ENCODE measurements at places on chromosomes 5 and 9.

- no peak for ATAC-seq
Observed at GRCh38 chr5:102932781-102933180, 177.7 kb downstream of the PAM start.

DNA sequence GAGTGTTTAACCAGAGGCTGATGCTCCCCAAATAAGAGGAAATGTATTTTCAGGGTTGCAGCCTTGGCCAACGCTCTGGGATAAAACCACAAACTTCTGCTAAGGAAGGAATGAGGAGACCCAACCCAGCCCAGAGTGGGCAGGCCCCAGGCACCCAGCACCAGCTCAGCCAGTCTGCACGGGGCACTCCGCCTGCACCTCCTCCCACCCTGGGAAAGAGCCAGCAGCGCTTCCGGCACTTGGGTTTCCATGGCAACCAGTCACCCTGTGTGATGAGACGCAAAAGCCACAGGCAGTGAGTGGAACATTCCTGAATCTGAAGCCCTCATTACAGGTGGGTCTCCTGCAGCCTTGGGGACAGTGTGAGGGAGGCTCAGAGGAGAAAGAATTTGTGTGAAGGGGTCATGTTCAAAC lies 85.2 kb upstream of the ZBTB43 start:
- ATAC-seq, result 0 out of 3 replicates have a peak, but pooled peaks have one; percentile 12

DNA sequence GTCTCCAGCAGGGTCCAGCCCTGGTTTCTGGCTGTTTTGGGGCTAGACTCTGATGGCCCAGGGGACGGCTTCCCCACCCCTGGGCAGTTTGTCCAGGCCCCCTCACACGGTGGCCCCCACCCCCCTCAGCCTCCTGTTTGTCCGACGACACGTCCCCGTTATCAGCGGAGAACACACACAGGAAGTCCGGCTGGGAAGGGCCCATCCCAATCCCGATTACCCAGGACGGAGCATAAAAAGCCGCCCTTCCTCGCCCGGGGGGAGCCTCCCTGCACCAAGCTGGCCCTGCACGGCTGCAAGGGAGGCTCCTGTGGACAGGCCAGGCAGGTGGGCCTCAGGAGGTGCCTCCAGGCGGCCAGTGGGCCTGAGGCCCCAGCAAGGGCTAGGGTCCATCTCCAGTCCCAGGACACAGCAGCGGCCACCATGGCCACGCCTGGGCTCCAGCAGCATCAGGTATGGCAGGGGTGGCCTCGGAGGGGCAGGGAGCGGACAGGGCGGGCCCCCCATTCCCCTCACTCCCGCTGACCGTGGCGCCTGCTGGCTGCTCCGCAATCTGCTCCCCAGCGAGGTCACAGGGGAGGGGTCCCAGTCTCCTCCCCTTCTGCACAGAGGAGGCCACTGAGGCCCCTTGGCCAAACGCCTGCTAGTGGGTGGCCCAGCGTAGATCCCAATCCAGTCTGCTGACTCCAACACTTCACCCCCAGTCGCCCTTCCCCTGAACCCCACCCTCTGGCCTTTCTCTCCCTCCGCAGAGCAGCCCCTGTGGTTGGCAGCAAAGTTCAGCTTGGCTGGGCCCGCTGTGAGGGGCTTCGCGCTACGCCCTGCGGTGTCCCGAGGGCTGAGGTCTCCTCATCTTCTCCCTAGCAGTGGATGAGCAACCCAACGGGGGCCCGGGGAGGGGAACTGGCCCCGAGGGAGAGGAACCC lies at the start of gene EGFL7:
Gene EGFL7, plus strand, starts transcription at position 261 of the 926 bp plus-strand sequence. CDS start 5,367 bp downstream, outside the sequence.
- no peak for ATAC-seq

GRCh38 chr5:2239201-2239910 lies 356.6 kb upstream of the IRX4 start:
- no peak for ATAC-seq

DNA sequence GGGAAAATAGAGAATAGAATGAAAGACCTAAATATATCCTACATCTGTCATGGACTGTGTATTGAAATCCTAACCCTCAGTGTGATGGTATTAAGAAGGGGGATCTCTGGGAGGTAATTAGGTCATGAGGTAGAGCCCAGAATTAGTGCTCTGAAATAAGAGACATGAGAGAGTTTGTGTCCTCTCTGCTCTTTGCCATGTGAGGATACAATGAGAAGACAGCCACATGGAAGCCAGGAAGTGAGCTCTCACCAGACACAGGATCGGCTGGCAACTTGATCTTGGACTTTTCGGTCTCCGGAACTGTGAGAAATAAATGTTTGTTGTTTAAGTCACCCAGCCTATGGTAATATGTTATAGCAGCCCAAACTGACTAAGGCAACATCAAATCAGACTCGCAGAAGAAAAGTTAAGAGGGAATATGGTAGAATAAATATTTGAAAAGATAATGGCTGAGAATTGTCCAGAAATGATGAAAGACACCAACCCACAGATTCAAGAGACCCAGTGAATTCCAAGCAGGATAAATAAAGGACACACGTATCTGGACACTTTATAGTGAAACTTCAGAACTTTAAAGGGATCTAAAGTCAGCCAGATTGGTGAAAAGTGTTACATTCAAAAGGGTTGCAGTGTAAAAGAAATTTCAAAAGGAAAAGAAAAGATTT lies 12.7 kb upstream of the SLC36A1 start:
- no peak for ATAC-seq

DNA sequence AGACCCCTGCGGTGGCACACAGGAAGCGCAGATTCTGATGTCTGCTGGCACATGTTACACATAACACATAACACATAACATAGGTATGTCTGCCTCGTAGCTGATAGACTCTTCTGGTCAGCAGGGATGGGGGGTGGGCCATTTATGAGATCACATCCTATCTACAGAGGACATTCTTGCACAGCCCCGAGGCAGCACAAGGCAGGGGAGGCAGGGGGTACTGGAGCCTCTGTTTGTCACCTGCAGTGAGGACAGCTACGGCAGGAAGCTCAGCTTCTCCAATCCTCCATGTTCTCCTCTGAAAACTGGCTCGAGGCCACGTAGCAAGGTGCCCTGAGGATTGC lies 16.7 kb upstream of the MED10 start:
- no peak for ATAC-seq
